Esophagus mucosa (tissue), 1 donor: ENCODE measurements at places on chromosomes 5 and 9. TPM values are rescaled to one million over a fixed set of nuclear protein-coding genes. Genes with fewer than 3 reads are reported as not detected.
A peak's percentile ranks its signal among the peaks of the same experiment; 100 is the strongest.

DNA sequence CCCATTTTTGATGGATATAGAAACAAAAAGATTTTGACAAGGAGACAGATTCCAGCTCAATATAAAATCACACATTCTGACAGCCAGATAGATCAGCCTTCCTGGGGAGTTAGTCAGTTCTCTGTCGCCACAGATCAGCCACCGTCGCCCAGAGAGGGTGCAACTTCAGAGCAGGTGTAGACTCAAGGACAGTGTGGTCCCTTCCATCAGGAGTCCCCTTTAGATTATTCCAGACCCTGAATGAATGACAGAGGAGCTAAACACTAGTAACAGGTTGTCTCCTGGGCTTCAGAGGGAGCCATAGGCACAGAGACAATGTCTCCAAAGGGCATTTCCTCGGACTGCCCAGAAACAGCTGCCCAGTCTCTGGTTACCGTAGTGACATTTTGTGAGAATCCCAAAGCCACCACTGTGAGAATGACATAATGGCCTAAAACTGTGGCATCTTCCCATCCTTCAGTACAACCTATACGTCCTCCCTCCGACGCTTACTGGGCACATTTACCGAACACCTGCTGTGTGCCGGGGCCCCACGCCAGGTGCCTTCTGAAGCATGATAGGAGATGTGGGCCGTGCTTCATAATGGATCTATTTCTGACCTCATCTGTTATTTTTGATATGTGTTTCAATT lies 47.4 kb upstream of the SLC2A8 start:
- no peak for ATAC-seq

Gene PNPLA7
- 1.0 TPM for total RNA-seq

Gene PHF19
- 25.3 TPM for total RNA-seq

DNA sequence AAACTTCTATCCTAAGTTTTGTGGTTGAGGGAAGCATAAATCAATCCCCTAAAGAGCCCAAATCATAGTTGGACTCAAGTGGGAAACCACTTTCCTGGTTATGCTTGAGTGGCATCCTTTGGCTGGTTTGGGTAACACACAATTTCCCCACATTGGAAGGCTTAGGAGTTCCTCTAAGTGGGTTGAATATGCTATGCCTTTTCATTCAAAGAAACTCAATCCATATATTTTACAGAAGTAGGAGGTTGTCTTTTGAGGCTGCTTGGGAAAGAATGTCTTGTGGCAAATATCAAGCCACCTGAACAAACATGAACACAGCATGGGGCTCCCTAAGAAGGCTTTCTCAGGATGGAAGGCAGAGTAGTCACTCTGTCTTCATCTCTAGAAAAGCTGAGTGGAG lies 121.1 kb downstream of the SPATA31D1 start:
- ATAC-seq, result no peak

DNA sequence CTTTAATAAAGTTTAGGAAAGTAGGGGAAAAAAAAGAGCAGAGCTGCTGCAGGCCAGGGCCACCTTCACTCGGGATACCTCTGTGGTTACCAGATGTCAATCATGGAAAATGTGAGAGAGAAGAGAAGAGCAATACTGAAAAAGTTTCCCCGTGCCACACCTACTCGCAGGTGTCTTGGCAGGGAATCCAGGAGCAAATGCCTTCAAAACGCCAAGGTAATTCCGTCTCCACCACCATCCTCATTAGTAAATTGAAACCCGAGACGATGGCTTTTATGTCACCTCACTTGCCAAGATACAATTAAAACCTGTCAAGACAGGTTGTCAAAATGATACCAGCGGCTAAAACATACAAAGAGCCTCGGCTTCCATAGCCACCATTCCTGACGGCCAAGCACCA lies 49.7 kb downstream of the FAM81B start:
- no peak for ATAC-seq

Gene LHFPL2
- 3.7 TPM for total RNA-seq

GRCh38 chr9:37002036-37002412 lies 32.0 kb downstream of the PAX5 start:
- no peak for ATAC-seq

Gene INSL6
- not detected for total RNA-seq

DNA sequence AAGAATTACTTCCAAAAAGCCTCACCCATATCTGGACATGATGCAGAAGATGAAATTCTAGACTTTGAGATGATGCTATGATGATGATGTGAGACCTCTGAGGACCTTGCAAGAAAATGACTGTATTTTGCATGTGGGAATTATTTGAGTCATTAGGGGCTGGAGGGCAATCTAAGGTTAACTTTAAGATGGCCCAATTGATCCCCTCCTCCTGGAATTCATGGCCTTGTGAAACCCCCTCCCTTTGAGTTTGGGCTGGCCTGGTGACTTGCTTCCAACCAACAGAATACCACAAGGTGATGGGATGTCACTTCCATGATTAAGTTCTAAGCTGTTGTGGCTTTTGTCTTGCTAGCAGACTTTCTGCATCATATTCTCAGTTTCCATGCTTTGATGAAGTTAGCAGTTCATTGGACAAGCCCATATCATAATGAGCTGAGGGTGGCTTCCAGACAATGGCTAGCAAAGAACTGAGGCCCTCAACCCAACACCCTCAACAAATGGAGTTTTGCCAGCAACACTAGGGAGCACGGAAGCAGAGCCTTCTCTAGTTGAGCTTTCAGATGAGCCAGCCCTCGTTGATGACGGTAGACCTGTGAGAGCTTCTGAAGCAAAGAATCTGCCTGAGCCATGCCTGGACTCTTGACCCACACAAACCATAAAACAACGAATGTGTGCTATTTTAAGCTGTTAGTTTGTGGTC lies 7.4 kb upstream of the AMACR start:
- no peak for ATAC-seq

- peak; percentile 77 for ATAC-seq
Measured at GRCh38 chr5:144142139-144142823, 28.2 kb downstream of the YIPF5 start.

GRCh38 chr9:137055385-137056364 lies 1.8 kb upstream of the ENTPD2 start:
- ATAC-seq, result no peak

GRCh38 chr9:100445161-100445902 lies 18.4 kb downstream of the MSANTD3 start:
- no peak for ATAC-seq

Gene SLC22A4
- 0.28 TPM for total RNA-seq

DNA sequence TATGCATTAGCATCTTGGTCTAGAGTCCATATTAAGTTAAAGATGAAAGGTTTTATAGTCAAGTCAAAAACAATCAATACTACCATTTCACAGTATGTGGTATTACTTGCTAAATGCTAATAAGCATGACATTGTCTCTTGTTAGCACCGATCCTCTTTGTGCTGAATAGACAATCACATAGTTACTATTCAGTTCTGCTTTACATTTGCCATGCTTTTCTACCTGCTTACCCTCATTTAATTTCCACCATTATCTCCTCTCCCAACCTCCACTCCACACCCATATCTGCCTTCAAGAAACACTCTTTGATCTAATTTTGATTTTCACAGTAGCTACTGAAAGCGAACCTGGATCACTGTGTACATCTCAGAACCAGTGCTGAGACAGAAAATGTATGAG lies 16.8 kb downstream of the MEGF9 start:
- no peak for ATAC-seq

DNA sequence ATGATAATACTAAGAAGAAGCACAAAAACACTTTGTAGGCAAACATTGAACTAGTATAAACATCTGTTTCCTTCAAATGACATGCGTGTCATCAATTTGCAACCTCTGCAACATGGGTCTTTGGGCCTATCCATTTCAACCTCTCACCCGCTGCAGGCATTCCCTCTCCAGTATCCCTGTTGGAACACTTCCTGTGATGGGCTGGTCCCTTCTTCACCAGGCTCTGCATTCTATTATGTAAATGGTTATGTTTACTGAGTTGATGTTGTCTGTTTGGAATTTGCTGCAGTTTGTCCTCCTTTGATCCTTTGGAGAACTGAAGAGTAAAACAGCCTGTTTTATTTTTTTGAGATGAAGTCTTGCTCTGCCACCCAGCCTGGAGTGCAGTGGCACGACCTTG lies 16.6 kb upstream of the TBC1D2 start:
- ATAC-seq, result no peak

Gene MED10
- total RNA-seq, result 25.1 TPM

GRCh38 chr5:81286059-81286617 lies 15.2 kb upstream of the ZCCHC9 start:
- ATAC-seq, result no peak

DNA sequence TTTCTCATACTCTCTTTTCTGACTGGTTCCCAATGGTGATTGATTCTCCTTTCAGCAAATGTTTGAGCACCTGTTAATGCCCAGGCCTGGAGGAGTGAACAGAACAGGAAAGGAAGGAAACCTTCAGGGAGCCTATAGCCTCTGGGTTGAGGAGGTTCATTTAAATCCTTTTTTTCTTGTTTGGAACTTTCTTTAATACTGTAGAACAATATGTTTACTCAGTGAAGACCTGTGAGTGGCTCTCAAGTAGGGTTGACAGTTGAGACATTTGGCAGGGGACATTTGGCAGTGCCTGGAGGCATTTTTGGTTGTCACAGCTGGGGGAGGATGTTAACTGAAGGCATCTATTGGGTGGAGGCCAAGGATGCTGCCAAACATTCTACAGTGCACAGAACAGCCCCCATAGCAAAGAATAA lies 6.1 kb upstream of the FAM120AOS start:
- no peak for ATAC-seq

GRCh38 chr9:124617477-124618141 lies 110.4 kb upstream of the NR5A1 start:
- ATAC-seq, result peak; percentile 87

- no peak for ATAC-seq
Measured at GRCh38 chr5:172866802-172867748, 33.0 kb downstream of the ERGIC1 start.

DNA sequence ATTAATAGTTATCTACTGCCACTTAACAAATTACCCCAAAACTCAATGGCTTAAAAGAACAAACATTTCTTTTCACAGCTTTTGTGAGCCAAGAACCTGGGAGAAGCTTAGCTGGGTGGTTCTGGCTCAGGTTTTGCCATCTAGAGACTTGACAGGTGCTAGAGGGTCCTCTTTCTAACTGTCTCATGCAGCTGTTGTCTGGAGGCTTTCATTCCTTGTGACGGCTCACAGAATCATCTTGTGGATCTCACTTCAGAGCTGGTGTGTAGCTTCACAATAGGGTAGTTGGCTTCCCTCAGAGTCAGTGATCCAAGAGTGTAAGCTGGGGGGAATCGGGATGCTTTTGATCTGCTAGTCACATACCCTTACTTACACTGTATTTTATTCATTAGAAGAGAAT lies 81.2 kb upstream of the APC start:
- no peak for ATAC-seq

DNA sequence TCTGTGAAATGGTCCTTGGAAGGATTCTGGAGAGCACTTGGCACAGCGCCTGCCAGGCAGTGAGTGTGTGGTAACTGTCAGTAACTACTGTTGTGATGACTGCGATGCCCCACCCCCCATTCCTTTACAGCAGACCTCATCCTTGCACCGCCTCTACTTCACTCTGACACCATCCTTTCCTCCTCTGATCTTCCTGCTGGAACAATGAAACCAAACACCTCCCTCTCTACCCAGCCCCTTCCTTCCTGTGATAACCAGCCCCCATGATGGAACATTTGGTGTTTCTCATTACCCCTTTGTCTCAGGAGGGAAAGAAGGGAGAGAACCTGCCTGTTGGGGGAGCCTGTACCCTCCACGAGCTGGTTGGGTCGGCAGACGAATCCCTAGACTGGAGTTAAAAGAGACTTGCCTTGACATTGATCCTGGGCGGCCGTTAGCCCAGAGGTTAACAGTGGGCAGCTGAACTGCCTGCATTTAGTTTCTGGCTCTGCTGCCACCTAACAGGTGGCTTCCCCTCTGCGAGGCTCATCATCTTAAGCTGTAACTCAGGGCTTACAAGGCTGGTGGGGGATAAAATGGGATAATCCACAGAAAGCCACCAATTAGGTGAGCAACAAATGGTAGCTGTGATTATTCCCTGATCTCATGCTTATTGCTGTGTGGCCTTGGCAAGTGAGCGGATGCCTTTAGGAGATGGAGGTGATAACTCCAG lies 34.2 kb upstream of the GRPEL2 start:
- peak; percentile 40 for ATAC-seq

- peak; percentile 70 for ATAC-seq
Measured at GRCh38 chr5:55377810-55378209, 70.0 kb downstream of the MTREX start.

DNA sequence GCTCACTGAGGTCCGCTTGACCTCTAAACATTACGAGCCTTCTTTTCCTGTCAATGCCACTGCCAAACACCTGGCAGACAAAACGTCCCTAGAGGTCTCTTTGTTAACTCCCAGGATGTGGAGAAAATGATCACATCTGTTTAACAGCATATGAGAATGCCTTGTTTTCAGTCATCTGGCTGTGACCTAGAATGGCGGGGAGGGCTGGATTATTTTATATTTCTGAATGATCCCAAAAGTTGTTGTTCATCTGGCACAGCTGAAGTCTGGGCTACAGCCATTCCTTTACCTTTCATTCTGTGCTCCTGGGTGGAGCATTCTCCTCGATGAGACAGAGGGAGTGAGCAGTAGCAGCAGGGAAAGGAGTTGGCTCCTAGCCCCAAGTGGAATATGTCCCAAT lies 138.2 kb downstream of the PRDM6 start:
- no peak for ATAC-seq

- no peak for ATAC-seq
Measured at GRCh38 chr9:134768332-134768708, 112.3 kb upstream of the FCN2 start.

- no peak for ATAC-seq
Measured at GRCh38 chr5:169910393-169910792, 69.9 kb downstream of the INSYN2B start.

Gene OR1J2
- total RNA-seq, result not detected

- ATAC-seq, result no peak
Measured at GRCh38 chr9:110895147-110895905, 142.9 kb downstream of the LPAR1 start.

DNA sequence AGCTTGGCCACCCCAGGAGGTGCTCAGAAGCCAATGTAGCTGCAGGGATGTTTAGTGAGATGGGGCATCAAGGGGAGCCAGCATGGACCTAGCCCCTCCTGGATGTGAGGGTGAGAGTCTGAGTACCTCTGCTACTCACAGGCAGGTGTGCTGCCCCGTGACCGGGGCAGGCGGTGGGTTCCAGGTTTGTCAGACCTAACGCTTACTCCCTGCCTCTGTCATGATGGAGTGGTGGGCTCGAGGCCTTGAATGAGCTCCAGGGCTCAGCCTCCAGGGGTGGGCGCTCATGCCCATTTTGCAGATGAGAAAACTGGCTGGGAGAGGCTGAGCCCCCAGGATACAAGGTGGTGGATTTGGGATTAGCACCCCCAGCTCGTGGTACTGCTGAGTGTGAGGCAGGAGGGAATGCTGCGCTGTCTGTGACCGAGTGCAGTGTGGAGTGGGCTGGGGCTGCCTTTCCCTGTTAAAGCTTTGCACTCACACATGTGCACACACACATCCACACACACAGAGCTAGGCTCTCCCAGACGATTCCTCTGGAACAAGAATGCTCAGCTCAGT lies 1.5 kb downstream of the RXRA start:
- ATAC-seq, result no peak

- ATAC-seq, result peak; percentile 94
Measured at GRCh38 chr5:42423285-42424165, at the start of gene GHR. GHR (plus strand) TSS chr5:42423439; CDS start chr5:42565875, 142,436 bp downstream.

- ATAC-seq, result peak; percentile 19
Measured at GRCh38 chr9:111483439-111483857, 735 bp downstream of the ECPAS start.
